ENCODE measurements at places on chromosomes 7 and 10.

DNA sequence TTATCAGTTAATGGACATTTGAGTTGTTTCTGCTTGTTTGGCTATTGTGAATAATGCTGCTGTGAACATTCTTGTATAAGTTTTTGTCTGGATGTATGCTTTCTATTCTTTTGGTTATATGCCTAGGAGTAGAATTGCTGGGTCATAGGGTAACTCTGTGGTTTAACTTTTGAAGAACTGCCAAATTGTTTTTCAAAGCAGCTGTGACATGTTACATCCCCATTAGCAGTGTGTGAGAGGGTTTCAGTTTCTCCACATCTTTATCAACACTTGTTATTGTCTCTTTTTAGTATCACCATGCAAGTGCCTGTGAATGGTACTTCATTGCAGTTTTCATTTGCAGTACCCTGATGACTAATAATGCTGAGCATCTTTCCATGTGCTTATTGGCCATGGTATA, 2.1 kb upstream of the NDUFB8 start:
- no peak for DNase-seq

- DNase-seq, result no peak
These were observed 455.0 kb downstream of the CCSER2 start for GRCh38 chr10:84783386-84783785.

DNA sequence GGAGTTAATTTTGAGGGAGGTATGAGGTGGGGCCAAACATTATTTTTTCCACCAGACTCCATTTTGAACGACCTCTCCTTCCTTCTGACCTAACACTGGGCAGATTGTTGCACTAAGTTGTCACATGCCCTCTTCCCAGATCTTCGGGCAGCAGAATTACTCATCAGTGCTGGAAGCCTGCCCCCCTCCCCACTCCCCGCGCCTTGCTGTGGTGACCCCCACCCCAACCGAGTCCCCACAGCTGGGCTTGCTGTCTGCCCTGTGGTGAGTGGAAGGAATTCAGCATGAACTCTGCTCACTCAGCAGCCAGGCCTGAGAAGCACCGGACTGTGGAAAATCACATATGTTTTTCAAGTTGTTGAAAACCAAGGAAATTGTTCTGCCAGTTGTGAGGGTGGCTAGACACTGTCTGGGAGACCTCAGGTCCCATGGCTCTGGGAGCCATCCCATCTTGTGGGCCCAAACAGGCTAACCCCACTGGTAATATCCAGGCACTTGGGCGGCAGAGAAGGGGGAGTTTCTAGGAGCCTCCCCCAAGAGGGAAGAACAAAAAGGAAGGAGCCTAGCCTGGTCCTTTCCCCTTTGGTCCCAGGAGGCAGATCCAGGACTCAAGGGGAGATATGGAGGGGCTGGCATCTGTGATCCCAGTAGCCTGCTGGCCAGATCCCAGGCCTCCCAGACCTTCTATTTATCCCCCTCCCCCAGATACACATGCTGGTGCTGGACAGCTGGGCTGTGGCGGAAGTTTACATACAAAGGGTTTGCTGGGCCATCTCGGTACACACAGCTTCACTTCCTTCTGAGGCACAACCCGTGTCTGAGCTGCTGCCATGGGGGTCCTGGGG, 3.5 kb upstream of the AEBP1 start:
- no peak for DNase-seq

DNA sequence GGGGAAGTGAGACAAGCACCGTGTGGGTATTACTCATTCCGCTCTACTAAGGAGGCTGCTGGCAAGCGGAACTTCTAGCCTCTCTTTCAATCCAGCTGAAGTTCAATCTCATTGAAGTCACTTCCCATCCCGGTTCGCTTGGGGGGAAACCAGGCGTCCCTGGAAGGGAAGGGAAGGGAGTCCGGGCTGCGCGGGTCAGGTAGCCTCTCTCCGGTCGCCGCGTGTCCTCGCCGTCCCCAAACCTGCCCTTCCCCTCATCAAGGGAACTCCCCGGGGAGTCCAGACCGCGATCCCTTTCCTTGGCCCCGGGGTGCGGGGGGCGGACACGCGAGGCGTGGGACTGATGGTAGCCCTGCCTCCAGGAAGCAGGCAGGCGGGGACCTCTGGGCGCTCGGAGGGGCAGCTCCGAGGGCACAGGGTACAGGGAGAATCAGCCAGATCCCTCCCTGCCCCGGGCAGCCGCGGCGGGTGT, 598 bp upstream of the ZEB1 start:
- DNase-seq, result peak; percentile 68

DNA sequence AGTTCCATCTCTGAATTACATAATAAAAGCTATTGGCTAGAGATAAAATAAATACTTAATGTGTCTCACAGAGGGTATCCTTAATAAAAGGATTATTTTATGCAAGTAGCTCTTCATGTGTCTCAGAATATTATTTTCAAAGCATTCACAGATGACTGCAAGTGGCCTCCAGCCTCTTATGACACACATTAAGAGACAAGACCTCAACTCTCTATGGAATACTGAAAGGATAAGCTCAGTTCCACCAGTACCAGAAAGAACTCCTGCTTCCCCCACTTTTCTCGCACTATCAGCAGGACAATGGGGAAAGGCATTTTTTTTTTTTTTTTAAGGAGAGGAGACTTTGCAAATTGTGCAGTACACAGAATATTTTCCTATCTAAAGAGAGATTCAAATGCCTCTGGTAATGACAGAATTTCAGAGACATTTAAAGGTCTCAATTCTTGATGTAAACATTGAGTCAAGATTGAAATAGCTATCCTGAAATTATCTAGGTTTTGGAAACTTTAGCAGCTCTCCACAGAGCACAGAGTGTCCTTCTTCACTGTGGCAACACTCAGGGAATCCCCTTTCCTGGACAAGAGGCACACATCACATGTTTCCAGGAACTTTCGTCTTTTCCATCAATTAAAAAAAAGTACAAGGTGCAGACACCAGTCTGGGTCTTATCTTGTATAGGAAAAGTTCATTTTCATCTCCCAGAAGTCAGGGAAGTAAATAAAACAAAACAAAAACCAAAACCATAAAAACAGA, 122.0 kb upstream of the ANK3 start:
- no peak for DNase-seq

GRCh38 chr7:133668296-133669060, 415.6 kb downstream of the EXOC4 start:
- no peak for DNase-seq

DNA sequence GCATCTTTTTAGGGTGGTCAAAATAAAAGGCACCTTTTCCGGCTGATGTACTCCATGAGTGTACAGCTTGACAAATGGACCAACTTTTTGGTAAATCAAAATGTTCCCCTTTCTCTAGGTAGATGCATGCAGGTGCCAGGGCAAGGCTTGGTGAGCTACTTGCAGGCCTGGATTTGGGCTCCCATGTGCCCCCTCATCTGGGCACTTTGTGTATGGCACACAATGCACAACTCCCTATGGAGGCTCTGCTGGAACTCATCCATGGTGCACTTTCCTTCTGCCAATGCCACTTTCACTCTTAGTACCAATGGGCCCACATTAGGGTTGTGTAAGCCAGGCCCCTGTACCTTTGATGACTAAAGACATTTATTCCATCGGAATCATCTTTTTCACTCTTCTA, 300.8 kb downstream of the SDHAF3 start:
- DNase-seq, result no peak

- peak; percentile 74 for DNase-seq
These were observed 652.8 kb downstream of the KCNMA1 start for GRCh38 chr10:76984559-76985443.

DNA sequence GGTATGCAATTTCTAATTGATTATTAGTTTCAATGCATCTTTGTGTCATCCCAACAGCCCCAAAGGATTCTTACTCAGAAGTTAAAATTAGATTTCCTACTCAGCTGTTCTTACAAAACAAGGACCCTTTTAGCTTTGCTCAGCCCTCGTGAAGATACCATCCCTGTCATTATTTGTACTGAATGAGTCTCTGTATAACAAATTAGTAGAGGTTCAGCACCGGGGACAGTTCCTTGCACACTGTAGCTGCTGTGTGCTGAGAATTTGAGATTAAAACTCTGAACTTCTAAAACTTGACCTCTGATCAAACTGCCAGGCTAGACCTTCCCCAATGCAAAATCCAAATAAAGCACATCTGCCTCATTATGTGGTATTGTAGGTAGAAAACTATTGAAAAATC, 299.1 kb downstream of the LHFPL3 start:
- DNase-seq, result peak; percentile 10
